ENCODE measurements at places on chromosomes 6 and 20.
A peak's percentile ranks its signal among the peaks of the same experiment; 100 is the strongest.

DNA sequence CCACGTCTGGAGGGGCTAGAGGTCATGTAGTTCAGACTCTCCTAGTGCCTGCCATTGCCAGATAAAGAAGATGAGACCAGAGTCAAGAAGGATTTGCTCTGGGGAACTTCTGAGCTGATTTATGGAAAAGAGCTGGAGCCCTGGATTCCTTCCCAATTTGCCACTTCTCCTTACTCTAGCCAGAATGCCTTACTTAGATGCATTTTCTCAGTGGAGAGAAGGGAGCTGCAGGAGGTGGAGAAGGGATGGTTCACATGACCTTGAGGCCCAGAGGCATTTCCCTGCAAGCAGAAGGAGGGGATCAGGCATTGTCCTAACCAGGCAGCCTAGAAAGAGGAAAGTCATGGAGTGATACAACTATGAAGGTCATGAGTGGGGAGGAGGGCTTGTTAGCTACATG, 122.2 kb downstream of the UNC5CL start:
- no peak for DNase-seq

- DNase-seq: no peak
Observed at GRCh38 chr6:139231206-139231605, 60.6 kb downstream of the TXLNB start.

- DNase-seq: no peak
Observed at GRCh38 chr6:128403618-128404444, 116.6 kb downstream of the PTPRK start.

DNA sequence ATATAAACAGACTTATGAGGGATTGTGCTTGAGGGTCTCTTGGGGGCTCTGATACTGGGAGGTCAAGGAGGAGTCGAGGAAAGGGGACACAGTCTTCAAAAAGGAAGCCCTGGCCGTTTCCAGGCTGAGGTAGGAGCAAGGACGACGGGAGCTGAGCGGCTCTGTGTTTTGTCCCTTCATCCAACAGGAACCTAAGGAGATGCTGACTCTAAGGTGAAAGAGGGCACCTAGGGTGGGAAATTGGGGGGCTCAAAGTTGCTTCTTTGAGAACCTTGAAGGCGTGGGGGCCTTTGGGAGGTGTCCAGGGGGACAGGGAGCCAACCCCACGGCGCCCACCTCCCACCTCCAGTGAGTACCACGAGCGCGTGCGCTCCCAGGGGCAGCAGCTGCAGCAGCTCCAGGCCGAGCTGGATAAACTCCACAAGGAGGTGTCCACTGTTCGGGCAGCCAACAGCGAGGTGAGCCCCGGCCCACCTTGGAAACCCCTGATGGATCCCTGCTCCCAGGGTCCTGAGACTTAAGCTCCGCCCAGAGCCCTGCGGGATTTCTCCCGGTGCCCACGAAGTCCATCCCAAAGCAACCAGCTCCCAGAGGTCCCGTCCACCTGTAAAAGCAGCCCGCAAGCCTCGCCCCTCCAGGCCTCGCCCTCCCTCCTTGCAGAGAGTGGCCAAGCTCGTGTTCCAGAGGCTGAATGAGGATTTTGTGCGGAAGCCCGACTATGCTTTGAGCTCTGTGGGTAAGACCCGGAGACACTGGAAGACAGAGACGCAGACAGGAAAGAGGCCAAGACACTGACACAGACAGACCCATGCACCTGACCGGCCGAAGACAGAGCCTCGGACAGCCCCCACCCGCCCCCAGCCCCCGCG, 2.9 kb downstream of the SPAG4 start:
- DNase-seq: no peak

GRCh38 chr20:47198254-47198671, 158.2 kb downstream of the ZMYND8 start:
- no peak for DNase-seq

DNA sequence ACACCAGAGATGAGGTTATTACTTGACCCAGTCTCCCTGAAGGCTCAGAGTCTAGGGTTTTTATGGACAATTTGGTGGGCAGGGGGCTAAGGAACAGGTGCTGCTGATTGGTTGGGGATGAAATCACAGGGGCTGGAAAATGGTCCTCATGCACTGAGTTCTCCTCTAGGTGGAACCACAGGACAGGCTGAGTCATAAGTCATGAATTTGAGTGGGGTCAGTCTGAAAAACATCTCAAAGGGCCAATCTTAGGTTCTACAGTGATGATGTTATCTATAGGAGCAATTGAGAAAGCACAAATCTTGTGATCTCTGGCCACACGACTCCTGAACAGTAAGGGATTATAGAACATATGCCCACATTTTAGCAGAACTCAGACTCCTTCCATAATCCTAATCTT, 5.9 kb upstream of the MRS2 start:
- DNase-seq: no peak

GRCh38 chr20:44724423-44725091, 9.4 kb downstream of the CCN5 start:
- no peak for DNase-seq

GRCh38 chr20:18566892-18567738, at the start of gene SMIM26:
Gene SMIM26, plus strand, starts transcription at chr20:18567432. Its CDS starts 47 bp downstream, at chr20:18567479.
- peak; percentile 94 for DNase-seq
